ENCODE measurements at places on chromosomes 1 and 21.

GRCh38 chr1:54122135-54122751 is 30.6 kb downstream of the CDCP2 start:
- DNase-seq: no peak

GRCh38 chr1:99004254-99004860 is 304 bp downstream of the PLPPR5 start:
- DNase-seq: peak; percentile 70

GRCh38 chr21:45889256-45889655 is 92.3 kb upstream of the COL6A1 start:
- no peak for DNase-seq

GRCh38 chr1:220921971-220922635 is 42.9 kb downstream of the HLX start:
- no peak for DNase-seq

DNA sequence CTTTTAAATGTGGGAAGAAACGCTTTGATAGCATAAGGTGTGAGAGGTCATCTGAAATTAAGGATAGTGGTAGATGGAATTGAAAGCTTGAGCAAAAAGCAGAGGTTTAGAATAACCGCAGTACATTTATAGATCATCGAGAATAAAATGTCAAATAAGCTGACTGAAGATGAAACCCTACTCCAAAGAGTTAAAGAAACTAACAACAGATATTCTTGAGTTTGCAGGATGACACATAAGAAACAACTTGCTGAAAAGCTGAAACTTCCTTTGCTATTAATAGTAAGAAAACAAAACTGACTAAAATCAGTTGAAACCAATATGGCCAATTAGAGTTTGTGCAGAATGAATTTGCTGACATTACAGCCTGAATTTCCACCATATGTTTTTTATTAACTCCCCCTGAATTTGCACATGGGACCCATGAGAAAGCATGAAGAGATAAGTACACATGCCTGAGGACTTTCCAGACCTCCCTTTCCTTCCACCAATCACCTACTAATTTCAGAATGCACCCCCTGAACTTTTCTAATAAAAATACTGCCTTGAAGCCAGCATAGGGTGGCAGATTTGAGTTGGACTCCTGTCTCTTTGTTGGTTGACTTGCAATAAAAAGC is 1.7 kb upstream of the C1orf185 start:
- DNase-seq: no peak

- no peak for DNase-seq
These were observed 128.6 kb upstream of the HOOK1 start for GRCh38 chr1:59686170-59686569.

- DNase-seq: no peak
These were observed 501.7 kb downstream of the NEGR1 start for GRCh38 chr1:71780681-71781080.

- DNase-seq: no peak
These were observed 655 bp upstream of the KIRREL1 start for GRCh38 chr1:157992833-157993146.

DNA sequence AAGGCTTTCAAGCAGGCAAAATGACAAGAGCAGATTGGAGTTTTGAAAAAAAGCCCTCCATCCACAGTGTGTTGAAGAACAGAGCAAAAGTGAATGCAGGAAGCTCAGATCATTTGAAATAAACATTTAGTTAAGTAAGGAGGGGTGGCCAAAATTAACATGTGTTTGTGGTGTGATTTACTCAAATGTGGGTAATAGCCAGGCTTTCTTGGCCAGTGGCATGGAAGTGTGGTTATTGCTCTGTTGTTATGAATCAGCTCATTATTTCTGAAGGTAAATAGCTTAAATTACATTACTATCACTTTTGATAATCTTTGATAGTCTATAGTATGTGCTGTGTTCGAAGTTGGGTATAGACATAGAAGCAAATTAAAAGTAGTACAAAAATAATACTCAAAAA is 485.9 kb downstream of the LMO4 start:
- no peak for DNase-seq

DNA sequence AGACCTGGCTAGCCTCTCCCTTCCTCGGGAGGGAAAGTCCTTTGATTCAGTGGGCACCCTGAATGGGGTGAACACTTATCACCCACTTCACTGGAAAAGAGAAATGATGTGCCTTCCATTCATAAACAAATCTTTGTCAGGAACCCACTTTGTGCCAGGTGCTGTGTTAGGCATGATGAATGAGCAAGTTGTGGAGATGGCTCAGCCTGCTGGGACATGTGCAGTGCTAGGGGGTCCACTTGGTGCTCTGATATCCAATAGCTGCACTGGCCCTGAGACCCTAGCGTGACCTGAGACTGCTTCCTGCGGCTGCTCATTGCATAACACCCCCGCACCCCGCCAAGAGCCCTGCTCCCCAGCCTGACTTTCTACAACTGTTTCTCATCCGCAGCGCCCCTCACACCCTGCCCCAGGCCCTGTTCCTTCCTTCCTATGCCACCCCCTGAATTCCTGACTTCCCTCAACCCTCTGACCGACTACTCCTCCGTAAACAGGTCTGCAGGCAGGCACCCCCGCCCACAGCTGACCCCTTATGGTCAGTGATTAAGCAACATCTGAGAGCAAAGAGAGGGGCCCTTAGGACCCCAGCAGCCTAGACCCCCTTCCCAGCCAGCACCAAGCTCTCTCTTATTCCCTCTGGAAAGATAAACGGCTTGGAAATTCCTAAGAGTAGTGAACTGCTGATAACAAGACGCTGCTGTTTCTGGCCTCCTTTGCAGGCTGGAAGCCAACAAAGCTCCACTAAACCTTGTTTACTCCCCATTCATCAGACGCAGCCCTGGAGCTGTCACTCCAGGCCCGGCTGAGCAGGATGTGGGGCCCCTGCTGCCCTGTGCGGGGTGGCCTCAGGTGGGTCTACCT is 12.9 kb downstream of the CSRP1 start:
- DNase-seq: no peak
